Frontal cortex (tissue), 4 donors: ENCODE measurements at places on chromosomes 5 and 9. TPM values are rescaled to one million over a fixed set of nuclear protein-coding genes. Genes with fewer than 3 reads are reported as not detected.

EQTN gene
- total RNA-seq, result 1.6 TPM

- no peak for DNase-seq
Observed at GRCh38 chr9:109198736-109199382, 31.8 kb upstream of the FRRS1L start.

DNA sequence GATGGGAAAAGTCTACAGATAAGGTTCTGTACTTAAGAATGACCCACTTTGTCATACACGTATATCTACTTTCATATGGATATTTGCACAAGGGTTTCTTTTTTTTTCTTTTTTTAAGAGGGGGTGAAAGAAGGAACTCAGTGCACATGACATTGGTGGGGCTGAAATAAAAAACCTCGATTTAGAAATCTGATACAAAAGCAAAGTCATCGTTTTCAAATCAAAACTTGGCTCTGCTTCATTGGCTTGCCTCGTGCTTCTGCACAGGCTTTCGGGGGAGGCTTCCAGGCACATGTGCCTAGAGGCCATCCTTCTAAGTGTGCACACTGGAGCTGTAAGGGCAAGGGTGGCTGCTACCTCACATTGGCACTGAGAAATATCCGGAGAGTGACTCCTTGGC, 31.1 kb downstream of the PTTG1 start:
- DNase-seq, result no peak

DNA sequence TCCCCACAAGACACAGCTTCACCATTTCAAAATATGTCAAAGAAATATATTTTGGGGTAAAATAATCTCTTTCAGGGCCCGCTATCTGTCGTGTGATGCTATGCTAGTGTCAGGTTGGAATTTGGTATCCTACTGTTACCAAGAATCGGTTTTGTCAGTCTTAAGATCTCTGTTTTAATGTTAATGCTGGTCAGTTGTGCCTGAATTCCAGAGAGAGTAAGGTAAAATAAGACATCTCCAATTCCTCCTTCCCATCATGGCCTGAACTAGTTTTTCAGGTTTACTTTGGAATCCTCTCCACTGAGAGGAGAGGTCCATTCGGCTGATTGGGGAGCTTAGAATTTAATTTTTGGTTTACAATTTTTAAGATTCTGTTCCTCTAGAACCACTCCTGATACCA, 10.4 kb upstream of the BTF3 start:
- DNase-seq, result no peak

DNA sequence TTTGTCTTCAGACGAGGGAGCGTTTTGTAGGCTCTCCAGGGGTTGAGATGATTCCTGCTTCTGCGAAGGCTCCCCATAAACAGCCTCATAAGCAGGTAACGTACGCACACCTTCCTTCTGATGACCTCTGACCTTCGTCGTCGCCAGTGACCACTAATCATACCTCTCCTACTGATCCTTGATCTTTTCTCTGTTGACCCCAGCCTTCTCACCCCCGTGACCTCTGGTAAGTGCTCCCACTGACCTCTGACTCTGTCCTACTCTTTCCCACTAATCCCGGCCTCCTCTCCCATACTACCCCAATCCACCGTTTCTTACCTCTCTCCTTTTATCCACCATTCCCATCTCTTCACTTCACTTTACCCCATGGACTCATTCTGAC, 345 bp downstream of the DNAI1 start:
- no peak for DNase-seq

GRCh38 chr5:165076686-165077085, 1571.3 kb downstream of the MAT2B start:
- no peak for DNase-seq

DNA sequence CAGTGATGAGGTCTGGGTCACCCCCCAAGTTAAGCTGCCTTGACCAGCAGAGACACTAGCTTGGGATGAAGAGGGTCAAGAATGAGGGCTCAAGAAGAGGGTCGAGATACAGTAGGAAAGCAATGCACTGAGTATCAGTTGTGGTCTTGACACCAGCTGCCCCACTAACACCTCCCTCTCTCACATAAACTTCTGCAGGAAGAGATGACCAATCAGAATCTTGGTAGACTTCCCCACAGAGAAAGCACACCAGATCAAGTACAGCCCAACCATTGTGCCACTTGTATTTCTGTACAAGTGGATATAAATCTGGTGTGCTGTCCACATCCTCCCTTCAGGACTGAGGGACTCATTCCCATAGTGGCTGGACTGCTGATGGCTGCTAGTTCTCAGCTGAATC, 101.2 kb upstream of the ELL2 start:
- DNase-seq, result no peak

- no peak for DNase-seq
Observed at GRCh38 chr5:75361310-75361709, 24.3 kb downstream of the HMGCR start.
